ENCODE measurements at places on chromosomes 2 and 18.
A peak's percentile ranks its signal among the peaks of the same experiment; 100 is the strongest.

GRCh38 chr18:42095732-42096377 lies 140.8 kb downstream of the PIK3C3 start:
- DNase-seq: no peak

DNA sequence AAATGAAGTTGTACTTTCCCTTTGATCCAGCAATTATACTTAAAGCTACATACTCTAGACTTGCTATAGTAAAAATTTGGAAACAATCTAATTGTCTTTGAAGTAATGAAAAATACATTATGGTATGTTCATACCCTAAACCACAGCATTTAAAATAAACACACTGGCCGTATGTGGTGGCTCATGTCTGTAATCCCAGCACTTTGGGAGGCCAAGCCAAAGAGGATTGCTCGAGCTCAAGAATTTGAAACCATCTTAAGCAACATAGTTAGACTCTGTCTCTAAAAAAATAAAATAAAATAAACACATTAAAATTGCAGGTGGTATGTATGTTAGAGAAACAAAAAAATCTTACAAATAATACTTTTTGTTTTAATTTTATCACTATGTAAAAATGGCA lies 208.1 kb upstream of the KLHL14 start:
- no peak for DNase-seq

- DNase-seq: no peak
Observed at GRCh38 chr2:168814046-168814445, 11.6 kb downstream of the NOSTRIN start.

DNA sequence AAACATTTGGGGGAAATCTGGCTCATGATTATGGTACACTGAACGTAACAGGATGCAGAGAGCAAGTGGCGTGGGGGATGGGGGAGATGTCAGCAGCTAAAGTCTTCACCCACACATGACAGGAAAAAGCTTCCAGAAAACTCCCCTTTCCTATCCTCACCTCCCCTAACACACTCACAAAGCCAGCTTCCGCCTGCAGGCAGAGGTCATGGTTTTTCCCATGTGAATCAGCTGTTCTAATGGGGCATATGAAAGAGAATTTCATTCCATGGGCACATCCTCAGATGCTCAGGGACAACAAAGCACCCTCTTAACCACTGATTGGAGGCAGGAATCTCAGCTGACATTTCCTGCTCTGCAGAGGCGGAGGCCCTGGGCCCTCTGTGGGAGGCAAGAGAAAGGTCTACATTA lies 129.1 kb downstream of the TSN start:
- DNase-seq: no peak

DNA sequence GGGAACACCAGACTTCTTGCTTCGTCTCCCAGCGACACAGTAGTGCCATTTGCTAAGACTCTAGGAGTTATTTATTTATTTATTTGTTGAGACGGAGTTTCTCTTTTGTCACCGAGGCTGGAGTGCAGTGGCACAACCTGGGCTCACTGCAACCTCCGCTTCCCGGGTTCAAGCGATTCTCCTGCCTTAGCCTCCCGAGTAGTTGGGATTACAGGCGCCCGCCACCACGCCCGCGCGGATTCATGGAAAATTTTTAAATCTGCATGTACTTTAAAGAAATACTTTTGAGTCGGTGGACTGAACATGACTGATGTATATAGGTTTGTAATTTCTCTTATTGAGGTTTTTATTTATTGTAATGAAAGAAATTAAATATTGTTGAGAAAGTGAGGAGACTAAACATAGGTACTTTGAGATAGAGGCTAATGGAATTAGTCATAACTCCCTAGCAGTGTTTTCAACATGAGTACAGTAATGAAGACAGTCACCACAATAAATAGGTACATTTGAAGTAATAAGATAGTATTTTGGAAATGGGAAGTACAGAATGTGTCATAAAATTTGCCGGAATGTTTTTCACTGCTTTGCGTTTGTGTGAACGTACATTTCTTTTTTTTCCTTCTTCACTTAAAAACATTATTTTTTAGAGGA lies 983 bp downstream of the MTX2 start:
- DNase-seq: no peak

DNA sequence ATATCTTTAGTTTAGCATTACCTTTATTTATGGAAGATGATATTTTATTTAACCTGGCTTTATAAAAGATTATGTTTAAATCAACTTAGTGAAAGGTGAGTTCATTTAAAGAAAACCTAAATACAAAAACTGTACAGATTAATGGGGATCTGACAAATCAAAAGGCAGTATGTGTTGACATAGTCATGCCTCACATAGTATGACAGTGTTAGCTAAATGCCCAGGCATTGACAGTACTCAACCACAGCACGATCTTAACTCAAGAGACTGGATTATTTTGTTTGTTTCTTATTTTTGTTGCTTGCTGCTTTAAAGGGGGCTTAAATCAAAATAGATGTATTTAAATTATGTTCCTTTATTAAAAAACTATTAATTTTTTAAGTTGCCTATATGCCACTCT lies 7.8 kb downstream of the DOK6 start:
- DNase-seq: no peak

GRCh38 chr2:9071032-9071431 lies 67.5 kb upstream of the MBOAT2 start:
- DNase-seq: peak; percentile 99

DNA sequence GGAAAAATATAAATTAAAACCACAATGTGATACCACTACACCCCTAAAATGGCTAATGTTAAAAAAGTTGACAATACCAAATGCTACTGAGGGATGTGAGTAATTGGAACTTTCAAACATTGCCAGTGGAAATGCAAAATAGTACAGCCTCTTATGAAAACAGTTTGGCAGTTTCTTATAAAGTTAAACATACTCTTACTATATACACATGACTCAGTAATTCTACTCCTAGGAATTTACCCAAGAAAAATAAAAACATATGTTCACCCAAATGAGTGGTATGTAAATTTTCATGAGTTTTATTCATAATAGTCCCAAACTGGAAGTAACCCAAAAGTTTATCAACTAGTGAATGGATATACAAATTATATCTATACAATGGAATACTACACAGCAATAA lies 228.0 kb downstream of the CYP26B1 start:
- no peak for DNase-seq

DNA sequence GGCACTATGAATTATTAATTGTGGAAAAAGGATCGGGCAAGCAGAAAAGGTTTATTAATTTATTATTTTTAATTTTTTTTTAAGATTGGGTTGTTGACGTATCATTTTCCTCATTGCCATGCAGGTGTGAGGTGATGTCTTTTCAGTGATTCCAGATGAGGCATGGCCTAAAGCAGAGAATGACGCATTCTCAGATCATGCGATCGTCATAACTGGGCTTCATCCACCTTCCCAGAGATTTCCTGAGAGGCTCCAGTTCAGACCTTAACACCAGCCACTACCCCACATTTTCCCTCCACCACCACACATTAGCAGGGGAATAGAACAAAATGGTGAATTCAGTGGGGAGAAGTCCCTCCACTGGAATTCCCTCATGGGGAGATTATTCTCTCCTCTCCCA lies 518.4 kb upstream of the SPHKAP start:
- DNase-seq: no peak

- no peak for DNase-seq
Observed at GRCh38 chr2:13002536-13003331, 286.0 kb downstream of the TRIB2 start.

GRCh38 chr2:130314377-130314776 lies 28.3 kb upstream of the IMP4 start:
- DNase-seq: no peak

DNA sequence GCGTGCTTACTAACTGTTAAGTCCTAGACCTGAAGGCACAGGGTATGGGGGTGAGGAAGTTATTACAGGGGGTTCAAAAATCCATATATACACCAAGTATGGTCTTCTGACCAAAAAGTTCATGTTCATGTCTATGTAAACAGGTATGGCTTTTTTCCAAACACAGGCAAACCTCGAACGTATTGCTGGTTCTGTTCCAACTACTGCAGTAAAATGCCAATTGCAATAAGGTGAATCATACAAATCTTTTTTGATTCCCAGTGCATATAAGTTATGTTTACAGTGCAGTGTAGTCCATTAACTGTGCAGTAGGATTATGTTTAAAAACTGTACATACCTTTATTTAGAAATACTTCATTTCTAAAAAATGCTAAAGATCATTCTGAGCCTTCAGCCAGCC lies 245.3 kb upstream of the LRRTM1 start:
- no peak for DNase-seq

DNA sequence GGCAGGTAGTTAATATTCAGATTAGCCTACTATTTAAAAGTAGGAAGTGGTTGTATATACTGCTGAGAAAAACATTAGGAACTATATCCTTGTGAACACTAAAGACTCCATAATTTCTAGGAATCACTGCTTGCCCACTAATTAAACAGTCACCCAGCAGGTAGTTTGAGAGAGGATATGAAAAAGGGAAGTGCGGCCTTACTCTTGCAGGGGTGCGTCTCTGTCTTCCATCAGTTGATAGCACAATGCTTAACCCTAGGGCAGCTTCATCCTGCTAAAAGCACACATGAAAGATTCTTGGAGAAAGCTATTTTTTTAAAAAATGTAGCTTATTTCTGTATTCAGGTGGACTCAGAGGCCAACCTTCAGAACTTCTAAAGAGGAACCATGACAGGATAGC lies 53.1 kb upstream of the ATP5MC3 start:
- no peak for DNase-seq

- peak; percentile 79 for DNase-seq
Observed at GRCh38 chr18:42192251-42193248, 237.5 kb downstream of the PIK3C3 start.

DNA sequence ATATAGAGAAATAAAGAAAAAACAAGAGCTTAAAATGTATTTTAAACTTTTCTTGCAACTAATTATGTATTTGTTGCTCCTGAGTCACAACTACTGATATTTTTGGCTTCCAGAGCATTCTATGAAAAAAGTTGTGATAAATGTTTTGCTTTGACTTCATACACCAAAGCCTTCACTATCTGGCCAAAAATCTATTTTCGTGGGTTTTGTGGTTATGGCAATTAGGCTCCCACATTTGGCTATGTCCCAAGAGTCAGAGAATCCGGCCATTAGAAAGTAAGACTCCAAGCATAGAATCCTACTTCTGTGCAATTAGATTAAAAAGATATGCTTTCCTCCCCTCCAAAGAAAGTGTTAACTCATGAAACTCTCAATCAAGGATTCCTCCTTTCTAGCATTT lies 1456.1 kb upstream of the ACVR2A start:
- DNase-seq: no peak

DNA sequence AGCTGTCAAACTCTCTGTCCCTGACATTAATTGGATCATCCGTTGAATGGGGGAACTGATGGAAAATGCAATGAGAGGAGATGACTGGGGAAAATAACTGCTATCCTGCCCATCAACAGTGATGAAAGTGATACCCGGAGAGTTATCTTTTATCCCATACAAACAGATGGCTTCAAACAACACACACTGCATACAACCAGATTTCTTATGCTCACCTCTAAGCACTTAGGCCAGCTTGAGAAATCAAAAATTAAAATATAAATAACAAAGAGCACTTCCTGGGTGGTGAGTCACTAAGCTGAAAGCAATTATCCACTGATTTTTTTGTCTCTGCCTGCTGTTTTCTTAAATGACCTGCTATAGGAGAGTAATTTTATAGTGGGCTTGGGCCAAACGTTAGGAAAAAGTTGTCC lies 237.6 kb upstream of the RGPD4 start:
- no peak for DNase-seq

DNA sequence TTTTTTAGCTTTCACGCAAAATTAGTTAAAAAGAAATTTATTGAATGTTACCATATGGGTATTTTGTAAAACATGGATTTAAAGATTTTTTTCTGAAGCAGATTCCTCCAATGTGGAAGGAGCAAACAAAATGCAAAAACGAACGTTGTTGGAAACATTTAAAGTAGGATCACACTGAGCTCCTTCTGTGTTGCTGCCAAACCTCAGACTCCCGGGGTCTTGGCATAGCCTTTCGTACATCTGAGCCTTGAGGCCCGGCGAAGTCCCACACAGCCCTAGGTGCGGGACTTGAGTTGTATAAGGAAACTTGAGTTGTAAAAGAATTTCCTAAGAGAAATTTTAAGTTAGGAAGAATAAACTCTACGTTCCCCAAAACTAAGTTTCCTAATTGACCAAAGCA lies 52.0 kb upstream of the CD226 start:
- no peak for DNase-seq

- DNase-seq: no peak
Observed at GRCh38 chr2:162022290-162022945, 51.6 kb downstream of the DPP4 start.

GRCh38 chr2:142131010-142131669 lies at the start of gene LRP1B:
Gene LRP1B (minus strand): TSS chr2:142131016. CDS start chr2:142130729, 287 bp downstream.
- no peak for DNase-seq

- DNase-seq: no peak
Observed at GRCh38 chr2:19036091-19036490, 322.3 kb downstream of the OSR1 start.

GRCh38 chr2:46175419-46175818 lies 121.8 kb upstream of the EPAS1 start:
- DNase-seq: no peak

DNA sequence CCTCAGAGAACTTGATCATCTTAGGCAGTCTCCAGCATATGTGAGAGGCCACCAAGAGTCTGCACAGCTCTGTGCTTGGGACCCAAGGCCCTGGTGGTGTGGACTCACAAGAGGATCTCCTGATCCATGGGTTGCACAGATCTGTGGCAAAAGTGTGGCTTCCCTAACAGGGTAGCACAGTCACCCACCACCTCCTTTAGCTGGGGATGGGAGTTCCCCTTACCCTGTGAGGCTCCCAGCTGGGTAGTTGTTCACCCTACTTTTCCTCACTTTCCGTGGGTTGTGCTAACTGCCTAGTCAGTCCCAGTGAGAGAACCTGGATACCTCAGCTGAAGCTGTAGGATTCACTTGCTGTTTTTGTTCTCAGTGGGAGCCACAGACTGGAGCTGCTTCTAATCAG lies 123.7 kb downstream of the FTCDNL1 start:
- DNase-seq: no peak

DNA sequence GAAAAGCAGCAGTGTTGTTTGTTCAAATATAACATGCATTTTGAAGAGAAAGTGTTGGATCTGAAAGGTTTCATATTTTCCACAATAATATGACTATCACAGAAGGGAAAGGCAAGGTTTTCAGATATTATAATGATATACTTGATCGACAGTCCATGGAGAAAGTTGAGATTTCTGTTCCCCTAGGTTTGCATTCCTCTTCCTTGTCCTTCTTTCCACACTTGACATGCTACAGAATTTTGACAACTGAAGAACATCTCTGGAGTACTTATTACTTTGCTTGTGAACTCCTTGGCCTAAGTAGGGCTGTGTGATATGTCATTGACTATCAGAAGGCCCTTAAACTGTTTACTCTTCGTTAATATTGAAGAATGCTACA lies 46.5 kb downstream of the TMEFF2 start:
- DNase-seq: no peak

GRCh38 chr2:185970148-185970852 lies 231.7 kb downstream of the FSIP2 start:
- no peak for DNase-seq

GRCh38 chr2:241908686-241909420 lies 39.3 kb downstream of the RTP5 start:
- DNase-seq: no peak

DNA sequence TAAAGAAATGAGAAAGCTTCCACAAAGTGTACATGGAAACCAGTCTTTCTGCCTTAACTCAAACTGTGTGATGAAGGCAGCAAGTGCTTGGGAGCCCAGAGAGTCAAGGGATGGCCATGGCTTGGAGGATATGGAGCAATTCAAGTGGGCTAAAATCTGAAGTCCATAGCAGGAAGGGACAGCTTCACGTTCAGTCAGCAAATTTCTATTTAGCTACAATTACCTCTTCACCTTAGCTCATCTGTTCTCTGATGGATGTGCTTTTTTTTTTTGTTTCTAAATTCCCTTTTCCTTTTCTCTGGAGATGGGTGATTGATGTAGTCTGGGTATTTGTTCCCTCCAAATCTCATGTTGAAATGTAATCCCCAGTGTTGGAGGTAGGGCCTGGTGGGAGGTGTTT lies 4.9 kb upstream of the IL1A start:
- DNase-seq: no peak
